Activated CD4-positive, CD25-positive, alpha-beta regulatory T cell treated with anti-CD3 and anti-CD28 coated beads, Interleukin-2, amount 50 U/mL, for 24 hours (primary cell): ENCODE measurements at places on chromosomes 5 and 9.
A peak's percentile ranks its signal among the peaks of the same experiment; 100 is the strongest.

DNA sequence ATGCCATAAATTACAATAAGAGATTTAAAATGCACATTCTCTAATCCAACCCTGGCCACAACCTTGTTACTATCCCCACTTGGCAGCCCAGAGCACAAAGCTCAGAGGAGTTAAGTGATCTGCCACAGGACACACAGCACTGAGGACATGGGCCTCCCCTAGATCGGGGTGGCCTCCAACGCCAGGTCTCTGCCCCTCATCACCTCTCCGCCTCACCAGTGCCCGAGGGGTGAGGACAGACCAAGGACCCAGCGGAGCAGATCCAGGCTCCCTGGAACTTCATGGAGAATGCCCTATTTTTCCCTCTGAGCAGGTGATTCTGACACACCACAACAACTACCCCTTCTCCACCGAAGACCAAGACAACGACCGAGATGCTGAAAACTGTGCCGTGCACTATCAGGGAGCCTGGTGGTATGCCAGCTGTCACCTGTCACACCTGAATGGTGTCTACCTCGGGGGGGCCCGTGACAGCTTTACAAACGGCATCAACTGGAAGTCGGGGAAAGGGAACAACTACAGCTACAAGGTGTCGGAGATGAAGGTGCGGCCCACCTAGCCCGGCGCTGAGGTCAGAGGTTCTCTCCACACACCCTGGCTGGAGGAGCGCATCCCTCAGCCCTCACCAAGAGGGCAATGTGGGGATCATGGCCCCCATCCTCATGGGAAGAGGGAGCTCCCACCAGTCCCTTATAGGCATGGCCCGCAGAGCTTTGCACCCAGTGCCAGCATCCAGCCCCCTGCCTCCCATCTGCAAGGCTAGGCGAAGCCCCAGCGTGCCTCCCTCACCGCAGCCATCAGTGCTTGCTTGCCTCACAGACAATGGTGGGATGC, 12.5 kb upstream of the FCN2 start:
- ATAC-seq, result no peak

GRCh38 chr5:20231040-20231439, 243.0 kb upstream of the CDH18 start:
- no peak for ATAC-seq

- ATAC-seq, result no peak
Measured at GRCh38 chr9:130150779-130151382, 21.3 kb upstream of the NCS1 start.

DNA sequence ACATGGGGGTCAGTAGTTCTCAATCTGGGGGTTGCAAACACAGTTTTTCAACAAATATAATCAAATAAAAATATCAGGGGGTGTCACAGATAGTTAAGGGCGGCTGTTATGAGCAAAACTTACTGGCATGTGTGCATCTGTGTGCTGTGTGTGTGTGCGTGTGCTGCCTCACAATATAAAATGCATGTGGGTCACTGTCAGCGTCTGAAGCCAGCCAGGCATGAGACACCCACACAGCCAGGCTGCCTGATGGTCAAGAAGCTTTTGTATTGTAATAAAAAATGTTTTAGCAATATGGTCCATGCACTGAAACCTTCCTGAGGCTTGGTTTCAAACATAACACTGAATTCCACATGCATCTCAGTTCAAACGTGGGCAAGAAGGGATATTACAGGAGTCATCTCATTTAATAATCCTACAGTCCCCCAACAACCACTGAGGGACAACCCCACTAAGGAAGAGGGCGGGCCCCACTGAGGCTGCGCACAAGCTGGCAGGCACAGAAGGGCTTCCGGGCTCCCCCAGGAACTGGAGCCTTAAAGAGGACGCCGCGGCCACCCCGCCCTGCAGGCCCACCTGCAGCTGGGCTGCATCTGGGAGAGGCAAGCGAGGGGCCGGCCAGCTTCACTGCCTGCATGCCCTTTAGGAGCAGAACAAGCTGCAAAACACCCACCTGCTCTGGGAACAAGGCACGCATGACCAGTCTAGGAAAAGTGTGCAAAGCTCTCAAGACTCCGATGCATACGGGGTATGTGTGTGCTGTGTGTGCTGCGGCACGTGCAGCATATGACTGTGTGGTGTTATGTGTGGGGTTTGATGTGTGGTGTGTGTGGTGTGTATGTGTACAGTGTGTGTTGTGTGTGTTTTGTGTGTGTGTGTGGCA, 14.1 kb downstream of the SEMA4D start:
- peak; percentile 77 for ATAC-seq

DNA sequence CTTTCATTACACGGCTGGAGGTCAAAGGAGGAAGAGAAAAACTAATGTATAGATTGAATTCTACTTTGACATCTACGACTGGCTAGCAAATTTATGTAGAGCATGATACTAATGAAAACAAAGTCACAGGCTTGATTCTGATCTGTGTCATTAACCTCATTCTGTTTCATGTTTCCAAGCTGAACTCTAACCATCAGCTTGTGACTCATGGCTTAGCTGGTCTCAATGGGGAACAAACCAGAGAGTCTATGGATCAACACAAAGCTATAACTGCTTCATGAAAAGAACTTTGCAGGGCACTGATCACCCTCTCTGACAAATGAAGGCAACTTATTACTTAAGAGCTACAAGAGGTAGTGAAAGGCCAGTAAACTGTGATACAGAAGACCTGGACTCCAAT, 23.6 kb upstream of the PDE4D start:
- no peak for ATAC-seq

GRCh38 chr5:72107131-72107900, at the start of gene MAP1B:
MAP1B (plus strand) TSS chr5:72107475; CDS start chr5:72107532, 57 bp downstream.
- ATAC-seq, result no peak

DNA sequence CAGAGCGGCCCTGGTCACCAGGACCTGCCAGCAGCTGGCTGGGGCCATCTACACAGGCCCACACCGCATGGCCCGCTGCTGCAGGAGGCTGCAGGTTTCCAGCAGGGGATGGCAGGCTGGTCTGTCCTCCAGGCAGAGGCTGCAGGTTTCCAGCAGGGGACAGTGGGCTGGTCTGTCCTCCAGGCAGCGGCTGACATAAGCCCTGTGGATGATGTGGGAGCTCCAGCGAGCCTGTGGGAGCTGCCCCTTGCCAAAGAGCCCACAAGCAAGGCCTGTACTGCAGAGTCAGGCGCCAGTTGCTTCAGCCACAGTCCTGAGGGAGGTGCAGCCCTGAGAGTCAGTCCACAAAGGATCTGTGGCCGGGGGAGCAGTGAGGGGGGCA, 18.5 kb downstream of the TPPP start:
- ATAC-seq, result no peak

GRCh38 chr5:78562714-78563330, 85.8 kb downstream of the LHFPL2 start:
- no peak for ATAC-seq

GRCh38 chr5:54146916-54147315, 163.5 kb downstream of the ARL15 start:
- no peak for ATAC-seq

DNA sequence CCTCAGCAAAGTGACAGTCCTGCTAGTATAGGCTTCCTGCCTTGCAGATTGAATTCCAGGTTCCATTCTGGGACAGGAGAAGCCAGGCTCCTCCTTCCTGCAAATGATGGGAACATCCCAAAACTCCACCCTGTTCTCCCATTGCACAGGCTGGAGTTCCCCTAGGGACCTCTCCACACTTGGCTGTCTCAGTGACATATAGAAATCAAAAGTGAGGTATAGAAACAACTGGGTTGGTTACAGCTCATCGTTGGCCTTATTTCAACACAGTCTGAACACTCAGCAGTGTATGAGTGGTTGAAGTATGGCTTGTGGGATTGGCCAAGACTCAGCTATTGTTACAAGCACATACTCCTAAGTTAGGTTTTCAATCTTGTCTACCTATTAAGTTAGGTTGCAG, 157.8 kb upstream of the FTMT start:
- ATAC-seq, result no peak

DNA sequence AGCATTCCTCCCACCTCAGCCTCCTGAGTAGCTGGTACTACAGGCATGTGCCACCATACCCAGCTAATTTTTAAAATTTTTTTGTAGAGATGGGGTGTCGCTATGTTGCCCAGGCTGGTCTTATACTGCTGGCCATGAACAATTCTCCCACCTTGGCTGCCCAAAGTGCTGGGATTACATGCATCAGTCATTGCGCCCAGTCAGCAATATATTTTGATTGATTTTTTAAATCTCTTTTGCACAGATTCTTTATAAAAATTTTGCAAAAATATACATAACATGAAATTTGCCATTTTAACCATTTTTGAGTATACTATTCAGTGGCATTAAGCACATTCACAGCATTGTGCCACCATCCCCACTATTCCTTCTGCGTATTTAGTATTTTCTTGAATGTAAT, 94.0 kb downstream of the INVS start:
- ATAC-seq, result no peak

GRCh38 chr5:170585273-170585948, 81.6 kb downstream of the KCNIP1 start:
- no peak for ATAC-seq

GRCh38 chr5:118068886-118069285, 919.5 kb downstream of the DTWD2 start:
- no peak for ATAC-seq

- ATAC-seq, result no peak
Measured at GRCh38 chr5:88682131-88682530, 200.9 kb downstream of the MEF2C start.

GRCh38 chr5:105088102-105088501, 1525.5 kb upstream of the NUDT12 start:
- no peak for ATAC-seq

- no peak for ATAC-seq
Measured at GRCh38 chr5:148829734-148830133, 3.3 kb downstream of the ADRB2 start.

DNA sequence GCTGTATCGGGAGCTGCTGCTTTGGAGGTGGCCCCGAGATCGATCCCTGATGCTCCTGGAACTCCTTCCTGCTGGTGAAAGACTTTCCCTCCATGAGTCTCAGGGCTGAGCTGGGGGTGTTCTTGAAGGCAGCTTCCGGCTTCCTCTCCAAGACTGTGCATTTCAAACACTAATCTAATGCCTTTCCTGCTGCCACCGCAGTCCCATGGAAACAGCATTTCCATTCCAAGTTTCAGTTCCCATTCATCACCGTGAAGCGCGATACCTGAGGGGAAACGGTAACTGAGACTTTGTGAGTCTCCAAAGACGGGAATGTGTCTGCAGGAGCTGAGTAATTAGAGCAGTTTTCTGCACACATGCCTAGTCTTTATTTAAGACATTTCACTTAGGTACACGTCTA, 230.1 kb downstream of the PAX5 start:
- ATAC-seq, result no peak

- no peak for ATAC-seq
Measured at GRCh38 chr5:143576711-143577484, 173.4 kb upstream of the NR3C1 start.

GRCh38 chr5:135829179-135829578, 5.3 kb upstream of the SLC25A48 start:
- no peak for ATAC-seq

- ATAC-seq, result peak; percentile 49
Measured at GRCh38 chr5:169801324-169801777, 164.3 kb downstream of the DOCK2 start.

GRCh38 chr5:143117821-143118220, 285.7 kb downstream of the NR3C1 start:
- ATAC-seq, result no peak
